ENCODE measurements at places on chromosomes 3 and 15. TPM values are rescaled to one million over a fixed set of nuclear protein-coding genes. Genes with fewer than 3 reads are reported as not detected.

CCR3 gene
- not detected for total RNA-seq

SEMA3B gene
- 2.3 TPM for total RNA-seq

PPP1R14D gene
- total RNA-seq, result not detected

CD200 gene
- total RNA-seq, result 0.25 TPM

DNA sequence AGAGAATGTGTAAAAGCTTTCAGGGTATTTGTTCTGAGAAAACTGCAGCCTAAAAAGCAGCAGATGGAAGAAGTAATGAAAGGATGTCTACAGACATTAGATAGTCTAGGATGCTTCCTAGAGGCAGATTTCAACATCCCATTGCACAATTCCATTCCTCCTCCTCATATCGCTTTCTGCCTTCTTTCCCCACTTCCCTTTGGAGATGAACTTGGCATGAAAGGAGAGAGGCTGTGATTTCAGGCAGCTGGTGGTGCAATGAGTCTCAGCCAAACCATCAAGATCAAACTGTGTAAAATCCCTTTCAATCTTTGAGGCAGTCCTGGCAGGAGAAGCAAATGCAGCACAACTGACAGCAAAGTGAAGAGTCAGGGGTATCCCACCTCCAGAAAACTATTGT, 438.7 kb upstream of the KCNMB2 start:
- no peak overlapping the region for H3K4me3 ChIP-seq
- DNase-seq, result no peak
- H3K27ac ChIP-seq, result no peak overlapping the region
- no peaks in the 10 kb centered on the region for H3K4me1 ChIP-seq
- H3K36me3 ChIP-seq, result no peaks in the 10 kb centered on the region

DNA sequence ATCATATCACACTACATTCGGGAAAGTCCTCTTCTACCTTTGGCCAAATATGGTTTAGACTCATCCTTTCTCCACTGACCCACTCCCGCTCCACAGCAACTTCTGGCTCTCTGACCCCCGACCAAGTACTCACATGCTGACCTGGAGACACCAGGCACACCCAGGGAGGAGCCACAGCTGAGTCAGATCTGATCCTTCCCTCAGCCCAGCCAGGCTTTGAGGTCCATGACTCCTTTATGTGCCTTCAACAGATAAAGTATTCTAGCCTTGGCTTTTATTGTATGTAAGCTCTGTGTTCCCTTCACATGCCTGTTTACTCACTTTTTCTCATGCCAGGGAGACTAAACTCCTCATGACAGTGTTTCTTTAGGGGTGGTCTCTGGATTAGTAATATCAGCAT, 166.9 kb upstream of the UMPS start:
- no peaks in the 10 kb centered on the region for H3K27me3 ChIP-seq
- DNase-seq, result no peak
- no peaks in the 10 kb centered on the region for H3K4me1 ChIP-seq
- H3K27ac ChIP-seq, result no peak overlapping the region
- no peak overlapping the region for H3K4me3 ChIP-seq
- no peaks in the 10 kb centered on the region for H3K36me3 ChIP-seq

GRCh38 chr15:70374096-70374495, 276.4 kb upstream of the TLE3 start:
- H3K27ac ChIP-seq, result no peak overlapping the region
- no peaks in the 10 kb centered on the region for H3K4me1 ChIP-seq
- DNase-seq, result no peak

DNA sequence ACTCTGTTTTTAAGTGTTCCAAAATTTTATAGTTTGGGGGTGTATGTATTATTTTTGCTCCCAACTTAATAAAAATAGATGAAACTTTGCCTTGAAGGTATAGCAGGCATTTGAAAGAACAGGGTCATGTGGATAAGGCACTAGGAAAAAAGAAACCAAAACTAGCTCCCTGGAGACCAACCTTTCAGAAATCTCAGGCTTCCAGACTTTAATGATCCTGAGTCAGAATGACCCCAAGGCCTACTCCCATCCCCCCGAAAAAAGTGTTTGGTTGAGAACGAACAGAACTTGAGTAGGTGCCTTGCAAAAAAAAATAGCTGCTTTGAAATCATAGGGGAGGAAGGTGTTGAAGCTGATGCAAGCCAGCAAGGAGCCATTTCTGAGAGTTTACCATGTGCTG, 309.5 kb downstream of the THSD4 start:
- H3K4me3 ChIP-seq, result no peak overlapping the region
- no peak overlapping the region for H3K27ac ChIP-seq
- no peaks in the 10 kb centered on the region for H3K4me1 ChIP-seq

GRCh38 chr15:48966595-48967301, 3.0 kb upstream of the SHC4 start:
- H3K27me3 ChIP-seq, result peaks cover 8% of the 10 kb centered on the region
- H3K36me3 ChIP-seq, result no peaks in the 10 kb centered on the region
- DNase-seq, result no peak
- no peaks in the 10 kb centered on the region for H3K4me1 ChIP-seq
- no peak overlapping the region for H3K27ac ChIP-seq

DNA sequence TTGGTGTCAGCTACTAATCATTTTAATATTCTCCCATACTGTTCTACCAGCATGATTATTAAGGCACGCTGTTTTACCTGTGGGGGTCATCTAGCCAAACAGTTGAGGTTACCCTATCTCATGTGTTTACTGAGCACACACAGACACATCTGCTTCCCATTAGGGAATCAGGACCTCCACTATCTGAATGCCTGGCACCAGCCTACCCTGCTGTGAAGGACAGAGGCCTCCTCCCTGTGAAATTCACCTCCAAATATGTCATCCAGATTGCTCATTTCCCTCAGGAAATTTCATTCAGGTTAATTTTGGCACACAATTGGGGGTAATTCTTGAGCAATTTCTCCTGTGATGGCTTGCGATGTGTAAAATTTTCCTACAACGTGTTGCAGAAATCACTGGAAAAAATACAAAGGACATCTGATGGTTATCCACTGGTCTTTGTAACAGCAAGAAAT, 155.6 kb upstream of the NR2E3 start:
- no peaks in the 10 kb centered on the region for H3K36me3 ChIP-seq
- no peaks in the 10 kb centered on the region for H3K4me1 ChIP-seq
- no peaks in the 10 kb centered on the region for H3K27me3 ChIP-seq

GRCh38 chr3:150787741-150788370, 24.9 kb upstream of the SIAH2 start:
- no peak overlapping the region for H3K27ac ChIP-seq
- H3K4me3 ChIP-seq, result no peak overlapping the region
- H3K4me1 ChIP-seq, result no peaks in the 10 kb centered on the region
- H3K36me3 ChIP-seq, result no peaks in the 10 kb centered on the region
- DNase-seq, result peak; percentile 90
- no peaks in the 10 kb centered on the region for H3K27me3 ChIP-seq

DNA sequence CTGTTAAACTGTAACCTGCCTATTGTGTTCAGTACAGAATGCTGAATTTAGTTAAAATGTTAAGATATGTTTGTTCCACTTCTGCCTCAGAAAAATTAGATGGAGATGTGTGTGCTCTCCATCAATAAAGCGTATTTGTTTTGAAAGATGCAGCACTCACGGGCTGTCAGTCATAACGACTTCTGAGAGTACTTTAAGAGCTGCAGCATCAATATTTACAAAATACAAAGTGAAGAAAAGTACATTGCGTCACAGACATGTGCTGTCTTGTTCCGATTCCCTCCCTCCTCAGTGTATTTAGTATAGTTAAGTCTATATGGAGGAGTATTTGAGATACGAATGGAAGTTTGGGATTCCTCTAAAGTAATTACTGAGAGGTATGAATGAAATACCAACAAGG, 166.6 kb downstream of the BBX start:
- H3K27me3 ChIP-seq, result no peaks in the 10 kb centered on the region
- no peak overlapping the region for H3K4me3 ChIP-seq
- H3K4me1 ChIP-seq, result no peaks in the 10 kb centered on the region
- no peak overlapping the region for H3K27ac ChIP-seq
- DNase-seq, result no peak
- H3K36me3 ChIP-seq, result no peaks in the 10 kb centered on the region

GRCh38 chr3:118775021-118775420, 259.6 kb downstream of the IGSF11 start:
- no peak overlapping the region for H3K4me3 ChIP-seq
- H3K4me1 ChIP-seq, result no peaks in the 10 kb centered on the region
- H3K27me3 ChIP-seq, result no peaks in the 10 kb centered on the region
- no peak overlapping the region for H3K27ac ChIP-seq
- DNase-seq, result no peak

- no peaks in the 10 kb centered on the region for H3K4me1 ChIP-seq
- DNase-seq, result no peak
Observed at GRCh38 chr3:183122257-183122932, 23.1 kb upstream of the MCCC1 start.

GRCh38 chr3:45647148-45647619, 42.0 kb upstream of the SACM1L start:
- no peaks in the 10 kb centered on the region for H3K4me1 ChIP-seq
- DNase-seq, result no peak
- peak overlapping the region; percentile 66 for H3K27ac ChIP-seq
- H3K36me3 ChIP-seq, result no peaks in the 10 kb centered on the region

GRCh38 chr3:16059711-16060357, 114.6 kb upstream of the GALNT15 start:
- no peak overlapping the region for H3K4me3 ChIP-seq
- H3K4me1 ChIP-seq, result peaks cover 13% of the 10 kb centered on the region
- no peaks in the 10 kb centered on the region for H3K36me3 ChIP-seq
- H3K27me3 ChIP-seq, result no peaks in the 10 kb centered on the region
- DNase-seq, result no peak
- H3K27ac ChIP-seq, result peak overlapping the region; percentile 72

- H3K27ac ChIP-seq, result no peak overlapping the region
- H3K4me3 ChIP-seq, result no peak overlapping the region
- no peaks in the 10 kb centered on the region for H3K36me3 ChIP-seq
- H3K27me3 ChIP-seq, result no peaks in the 10 kb centered on the region
Observed at GRCh38 chr3:73475175-73475574, 149.6 kb downstream of the PDZRN3 start.

- no peak overlapping the region for H3K4me3 ChIP-seq
- H3K27me3 ChIP-seq, result no peaks in the 10 kb centered on the region
- no peaks in the 10 kb centered on the region for H3K4me1 ChIP-seq
- DNase-seq, result no peak
- no peak overlapping the region for H3K27ac ChIP-seq
Observed at GRCh38 chr15:35047528-35047927, 37.6 kb downstream of the NANOGP8 start.

- no peaks in the 10 kb centered on the region for H3K36me3 ChIP-seq
- DNase-seq, result no peak
- no peaks in the 10 kb centered on the region for H3K27me3 ChIP-seq
Observed at GRCh38 chr3:130258532-130258952, 86.9 kb upstream of the COL6A5 start.

GRCh38 chr3:72473156-72473555, 375.1 kb downstream of the SHQ1 start:
- H3K4me1 ChIP-seq, result peaks cover 14% of the 10 kb centered on the region
- H3K27ac ChIP-seq, result no peak overlapping the region
- no peaks in the 10 kb centered on the region for H3K27me3 ChIP-seq
- no peak overlapping the region for H3K4me3 ChIP-seq
- H3K36me3 ChIP-seq, result no peaks in the 10 kb centered on the region

DNA sequence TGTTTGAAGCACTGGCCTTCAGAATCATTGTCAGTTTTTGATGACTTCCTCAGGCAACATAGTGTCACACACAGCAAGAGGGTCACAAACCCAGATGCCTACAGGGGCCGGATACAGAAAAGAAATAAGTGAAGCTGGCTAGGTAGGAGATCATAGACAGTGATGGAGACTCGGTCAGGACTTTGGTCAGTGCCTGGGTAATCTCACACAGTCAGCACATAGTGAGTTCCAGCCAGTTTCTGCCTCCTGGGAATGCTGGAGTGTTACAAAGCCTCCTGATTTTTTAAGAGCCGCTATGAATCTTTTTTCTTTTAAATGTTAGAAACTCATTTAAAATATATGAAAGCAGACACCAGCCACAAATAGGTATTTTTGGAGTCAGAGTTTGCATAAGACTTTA, 399.1 kb downstream of the IL5RA start:
- no peaks in the 10 kb centered on the region for H3K4me1 ChIP-seq
- H3K27me3 ChIP-seq, result no peaks in the 10 kb centered on the region
- H3K4me3 ChIP-seq, result no peak overlapping the region
- H3K36me3 ChIP-seq, result no peaks in the 10 kb centered on the region
- DNase-seq, result no peak

- H3K27me3 ChIP-seq, result no peaks in the 10 kb centered on the region
- no peaks in the 10 kb centered on the region for H3K36me3 ChIP-seq
- DNase-seq, result no peak
- H3K27ac ChIP-seq, result no peak overlapping the region
Observed at GRCh38 chr15:50134524-50135024, 15.5 kb upstream of the ATP8B4 start.

DNA sequence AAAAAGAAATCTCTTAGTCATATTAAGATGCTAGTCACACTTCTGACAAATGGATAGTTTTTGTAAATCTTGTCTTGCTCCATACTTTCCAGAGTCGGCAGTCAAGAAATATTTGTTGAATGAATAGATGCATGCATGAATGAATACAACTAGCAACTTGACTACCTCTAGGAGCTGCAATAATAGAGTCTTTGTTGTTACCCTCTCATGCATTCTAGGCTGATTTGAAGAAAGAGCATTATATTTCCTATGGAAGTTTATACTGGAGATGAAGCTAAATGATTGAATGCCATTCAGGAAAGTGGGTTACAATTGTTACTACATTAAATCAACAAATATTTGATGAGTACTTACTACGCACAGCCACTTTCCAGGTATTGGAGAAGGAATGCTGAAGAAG, 18.1 kb upstream of the TRAT1 start:
- H3K36me3 ChIP-seq, result no peaks in the 10 kb centered on the region
- no peak overlapping the region for H3K27ac ChIP-seq
- H3K4me3 ChIP-seq, result no peak overlapping the region
- no peaks in the 10 kb centered on the region for H3K27me3 ChIP-seq
- DNase-seq, result no peak

DNA sequence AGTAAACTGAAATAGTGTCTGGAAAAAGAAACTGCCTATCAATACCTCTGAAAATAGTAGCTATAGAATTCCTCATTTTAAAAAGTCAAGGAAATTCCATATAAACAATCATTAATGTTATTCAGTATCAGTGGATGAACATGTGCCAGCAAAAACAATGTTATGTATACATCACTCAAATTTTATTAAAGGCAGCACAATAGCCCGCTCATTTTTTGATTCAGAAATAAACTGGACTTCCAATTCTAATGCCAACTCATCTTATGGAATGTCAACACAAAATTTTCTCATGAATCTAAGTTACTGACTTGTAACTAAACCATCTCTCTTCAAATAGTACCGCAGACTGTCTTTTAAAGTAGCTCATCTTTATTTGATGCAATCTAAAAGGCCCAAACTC, 19.0 kb downstream of the THBS1 start:
- H3K27me3 ChIP-seq, result no peaks in the 10 kb centered on the region
- H3K36me3 ChIP-seq, result peaks cover 9% of the 10 kb centered on the region
- H3K4me3 ChIP-seq, result no peak overlapping the region
- H3K27ac ChIP-seq, result no peak overlapping the region
- H3K4me1 ChIP-seq, result no peaks in the 10 kb centered on the region
- no peak for DNase-seq

DNA sequence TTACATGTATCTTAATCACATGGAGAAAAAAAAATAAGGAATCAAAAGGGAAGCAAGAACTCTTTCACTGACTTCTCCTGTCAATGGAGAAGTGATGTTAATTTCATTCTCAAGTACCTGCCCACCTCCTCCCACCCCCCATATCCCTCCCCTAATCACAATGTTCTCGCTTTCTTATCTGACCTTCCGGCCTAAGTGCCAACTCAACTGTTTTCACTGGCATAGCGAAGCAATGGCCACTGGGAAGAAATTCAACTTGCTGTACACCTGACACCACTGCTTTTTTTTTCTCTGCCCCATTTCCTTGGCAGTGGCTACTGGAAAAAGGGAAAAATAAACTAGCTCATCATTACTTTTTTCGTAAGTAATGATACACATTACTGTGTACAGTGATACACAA, 3.8 kb downstream of the SGO1 start:
- H3K4me3 ChIP-seq, result no peak overlapping the region
- no peaks in the 10 kb centered on the region for H3K4me1 ChIP-seq
- H3K36me3 ChIP-seq, result no peaks in the 10 kb centered on the region
- no peak for DNase-seq
- no peak overlapping the region for H3K27ac ChIP-seq
